Activated CD4-positive, alpha-beta T cell treated with anti-CD3 and anti-CD28 coated beads, Interleukin-10, Interleukin-2, amounts not matched to agents 100 ng/mL and 50 ng/mL, durations not matched to agents 16 hours and 8 hours (primary cell): ENCODE measurements at places on chromosomes 6 and 20.

- DNase-seq = no peak
Measured at GRCh38 chr6:169988769-169989550, 237.5 kb downstream of the ERMARD start.

GRCh38 chr6:15290962-15291704 is 45.3 kb downstream of the JARID2 start:
- no peak for DNase-seq

DNA sequence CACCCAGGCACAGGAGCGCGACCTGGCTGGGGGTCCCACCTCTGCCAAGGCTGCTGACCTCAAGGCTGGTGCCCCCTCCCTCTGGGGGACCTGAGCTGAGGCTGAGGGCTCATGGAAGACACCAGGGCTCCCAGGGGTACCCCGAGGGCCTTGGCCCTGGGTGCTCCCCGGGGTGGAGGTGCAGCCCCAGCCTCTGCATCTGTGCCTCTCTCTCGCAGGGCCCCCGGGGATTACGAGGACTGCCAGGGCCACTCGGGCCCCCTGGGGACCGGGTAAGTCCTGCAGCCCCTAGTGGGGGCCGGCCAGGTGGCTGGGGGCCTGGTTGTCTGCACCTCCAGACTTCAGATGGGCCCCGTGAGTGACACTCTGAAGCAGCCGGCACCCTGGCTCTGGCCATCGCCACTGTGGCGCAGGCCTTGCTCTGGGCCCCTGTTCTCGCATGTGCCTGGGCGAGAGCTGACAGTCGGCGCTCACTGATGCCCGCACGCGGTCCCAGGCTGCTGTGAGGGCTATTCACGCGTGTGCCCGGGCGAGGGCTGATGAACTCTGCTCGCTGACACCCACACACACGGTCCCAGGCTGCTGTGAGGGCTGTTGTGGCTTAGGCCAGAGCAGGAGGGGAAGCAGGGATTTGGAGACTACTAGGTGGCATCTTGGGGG is 9.3 kb downstream of the COL9A3 start:
- DNase-seq = no peak

- DNase-seq = no peak
Measured at GRCh38 chr6:36698196-36698595, 570 bp downstream of the RAB44 start.

DNA sequence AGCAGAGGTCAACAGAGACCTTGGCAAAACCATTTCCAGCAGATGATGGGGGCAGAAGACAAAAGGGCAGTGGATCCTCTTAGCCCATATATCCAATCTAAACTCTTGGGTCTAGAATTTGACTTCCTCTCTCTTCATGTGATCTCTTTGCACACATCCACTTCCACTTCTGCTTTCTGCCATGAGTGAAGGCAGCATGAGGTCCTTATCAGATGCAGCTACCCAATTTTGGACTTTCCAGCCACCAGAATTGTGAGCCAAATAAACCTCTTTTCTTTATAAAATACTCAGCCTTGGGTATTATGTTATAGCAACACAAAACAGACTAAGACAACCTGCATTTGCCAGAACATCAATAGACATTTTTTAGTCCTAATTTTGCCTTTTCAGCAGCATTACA is 191.6 kb downstream of the ADAT2 start:
- DNase-seq = no peak

DNA sequence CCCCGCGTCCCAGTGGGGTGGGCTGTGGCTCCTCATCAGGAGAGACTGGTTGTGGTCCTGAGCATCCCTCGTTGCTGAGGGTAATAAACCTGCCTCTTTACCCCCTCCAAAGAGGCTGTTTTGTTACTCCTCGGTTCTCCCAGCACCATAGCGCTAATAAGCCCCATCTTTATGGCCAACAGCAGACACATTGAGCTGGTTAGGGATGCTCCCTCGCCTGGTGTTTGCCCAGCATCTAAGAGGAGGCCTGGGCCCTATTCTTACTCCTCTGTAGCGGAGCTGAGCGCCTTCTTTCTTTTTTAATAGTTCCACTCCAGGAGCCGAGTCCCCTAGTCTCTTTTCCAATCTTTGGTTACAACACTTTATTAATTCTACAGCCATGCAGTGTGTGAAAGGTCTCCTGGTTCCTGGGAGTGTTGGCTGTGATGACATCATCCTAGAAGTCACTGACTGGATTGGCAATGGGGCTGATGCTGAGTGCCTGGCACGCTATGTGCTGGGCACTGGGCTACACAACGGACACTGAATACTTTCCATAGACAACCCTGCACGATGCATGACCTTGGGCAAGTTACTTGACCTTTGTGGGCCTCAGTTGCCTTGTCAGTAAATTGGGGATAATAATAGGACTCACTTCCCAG is 50.6 kb upstream of the CCDC167 start:
- no peak for DNase-seq

DNA sequence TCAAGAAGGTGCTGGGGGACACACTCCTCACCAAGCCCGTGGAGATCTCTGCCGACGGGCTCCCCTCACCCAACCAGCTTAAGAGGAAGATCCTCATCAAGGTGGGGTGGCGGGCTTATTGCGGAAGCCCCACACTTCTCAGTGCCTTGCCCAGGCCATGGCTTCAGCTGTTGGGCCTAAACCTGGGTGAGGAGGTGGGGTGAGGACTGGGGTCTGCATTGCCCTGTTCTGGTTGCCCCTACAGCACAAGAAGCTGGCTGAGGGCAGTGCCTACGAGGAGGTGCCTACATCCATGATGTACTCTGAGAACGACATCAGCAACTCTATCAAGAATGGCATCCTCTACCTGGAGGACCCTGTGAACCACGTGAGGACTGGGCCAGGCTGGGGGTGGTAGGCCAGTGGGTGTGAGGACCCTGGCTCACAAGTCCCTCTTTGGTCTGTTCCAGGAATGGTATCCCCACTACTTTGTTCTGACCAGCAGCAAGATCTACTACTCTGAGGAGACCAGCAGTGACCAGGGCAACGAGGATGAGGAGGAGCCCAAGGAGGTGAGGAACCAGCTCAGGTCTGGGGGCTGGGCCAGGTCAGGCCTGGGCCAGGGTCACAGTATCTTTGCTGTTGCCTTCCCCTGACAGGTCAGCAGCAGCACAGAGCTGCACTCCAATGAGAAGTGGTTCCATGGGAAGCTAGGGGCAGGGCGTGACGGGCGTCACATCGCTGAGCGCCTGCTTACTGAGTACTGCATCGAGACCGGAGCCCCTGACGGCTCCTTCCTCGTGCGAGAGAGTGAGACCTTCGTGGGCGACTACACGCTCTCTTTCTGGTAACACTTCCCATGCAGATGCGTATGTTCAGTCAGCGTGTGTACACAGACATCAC is 27.9 kb downstream of the PLCG1 start:
- no peak for DNase-seq

DNA sequence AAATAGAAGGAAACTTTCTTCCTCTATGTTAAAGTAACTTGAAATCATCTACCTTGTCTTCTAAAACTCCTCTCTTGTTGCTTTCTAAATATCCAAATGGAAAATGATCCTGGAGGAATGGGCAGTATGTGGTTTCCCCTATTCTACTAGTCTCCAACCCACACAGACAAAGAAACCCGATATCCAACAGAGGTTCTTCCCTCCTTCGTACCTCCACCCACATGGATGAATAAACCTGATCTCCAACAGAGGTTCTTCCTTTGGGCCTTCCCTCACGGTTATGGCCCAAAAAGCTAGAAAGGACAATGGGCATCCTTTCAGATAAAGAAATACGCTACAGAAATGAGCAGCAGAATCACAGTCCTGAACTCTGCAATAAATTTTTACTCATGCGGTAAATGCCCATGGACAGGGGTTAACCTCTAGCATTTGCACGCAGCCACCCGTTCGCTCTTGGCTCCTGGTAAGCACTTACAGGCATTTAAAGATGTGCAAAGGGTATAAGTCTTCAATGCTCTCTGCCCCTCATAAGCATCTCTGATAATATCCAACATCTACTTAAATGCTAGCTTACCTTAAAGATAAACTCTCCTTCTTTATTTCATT is 130.9 kb downstream of the GMPR start:
- DNase-seq = no peak

DNA sequence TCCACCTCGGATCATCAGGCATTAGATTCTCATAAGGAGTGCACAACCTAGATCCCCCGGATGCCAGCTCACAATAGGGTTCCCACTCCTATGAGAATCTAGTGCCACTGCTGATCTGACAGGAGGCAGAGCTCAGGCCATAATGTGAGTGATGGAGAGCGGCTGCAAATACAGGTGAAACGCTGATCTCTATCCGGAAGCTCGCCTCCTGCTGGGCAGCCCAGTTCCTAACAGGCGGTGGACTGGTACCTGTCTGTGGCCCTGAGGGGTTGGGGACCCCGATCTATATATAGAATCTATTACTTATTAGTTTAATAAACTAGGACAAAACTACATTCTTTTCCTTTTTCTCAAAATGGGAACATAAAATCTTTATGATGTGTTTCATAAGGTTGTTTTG is 741.9 kb downstream of the RFPL4B start:
- DNase-seq = no peak

GRCh38 chr20:25309395-25310267 is 61.7 kb downstream of the PYGB start:
- DNase-seq = peak; percentile 50

DNA sequence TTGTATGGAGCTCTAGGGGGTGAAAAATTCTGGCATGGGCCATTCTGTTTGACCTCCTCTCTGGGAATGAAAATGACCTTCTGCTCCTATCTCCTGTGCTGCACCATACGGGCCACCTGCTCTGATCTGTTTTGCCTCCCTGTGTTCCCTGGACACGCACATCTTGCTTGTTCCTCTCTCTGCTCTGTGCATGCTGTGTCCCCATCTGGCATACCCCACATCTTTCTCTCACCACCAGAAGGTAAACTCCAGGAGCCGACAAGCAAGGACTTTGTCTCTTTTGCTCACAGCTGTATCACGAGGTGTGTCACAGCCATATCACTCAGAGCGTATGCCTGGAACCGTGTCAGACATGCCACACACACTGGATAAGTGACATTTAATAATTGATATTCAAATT is 208.4 kb upstream of the DTNBP1 start:
- DNase-seq = no peak

DNA sequence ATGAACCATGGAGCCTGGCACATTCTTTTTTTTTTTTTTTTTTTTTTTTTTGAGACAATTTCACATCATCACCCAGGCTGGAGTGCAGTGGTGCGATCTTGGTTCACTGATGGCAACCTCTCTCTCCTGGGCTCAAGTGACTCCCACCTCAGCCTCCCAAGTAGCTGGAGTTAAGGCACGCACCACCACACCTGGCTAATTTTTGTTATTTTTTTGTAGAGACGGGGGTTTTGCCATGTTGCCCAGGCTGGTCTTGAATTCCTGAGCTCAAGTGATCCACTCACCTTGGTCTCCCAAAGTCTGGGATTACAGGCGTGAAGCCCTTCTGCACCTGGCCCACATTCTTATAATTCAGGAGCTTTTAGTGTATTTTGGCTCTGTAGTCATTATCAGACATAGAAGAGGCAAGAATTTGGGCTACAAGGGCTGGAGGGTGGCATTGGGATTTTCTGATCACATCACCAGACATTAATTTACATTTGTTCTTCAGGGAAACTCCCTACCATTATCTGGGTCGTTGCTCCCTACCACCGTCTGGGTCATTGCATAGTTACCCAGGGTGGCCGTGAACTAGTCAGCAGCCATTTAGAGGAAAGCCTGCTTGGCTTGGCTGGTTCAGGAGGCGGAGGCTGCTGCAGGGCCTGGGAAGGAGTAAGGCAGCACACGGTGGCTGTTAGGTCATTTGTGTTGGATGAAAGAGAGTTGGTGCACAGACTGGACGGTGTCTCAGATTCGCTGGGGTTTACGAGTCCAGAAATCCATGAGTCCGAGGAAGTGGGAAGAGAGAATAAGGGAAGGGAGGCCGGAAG is 17.6 kb downstream of the ARID1B start:
- DNase-seq = no peak

- no peak for DNase-seq
Measured at GRCh38 chr6:148405894-148406293, 63.3 kb downstream of the SASH1 start.

DNA sequence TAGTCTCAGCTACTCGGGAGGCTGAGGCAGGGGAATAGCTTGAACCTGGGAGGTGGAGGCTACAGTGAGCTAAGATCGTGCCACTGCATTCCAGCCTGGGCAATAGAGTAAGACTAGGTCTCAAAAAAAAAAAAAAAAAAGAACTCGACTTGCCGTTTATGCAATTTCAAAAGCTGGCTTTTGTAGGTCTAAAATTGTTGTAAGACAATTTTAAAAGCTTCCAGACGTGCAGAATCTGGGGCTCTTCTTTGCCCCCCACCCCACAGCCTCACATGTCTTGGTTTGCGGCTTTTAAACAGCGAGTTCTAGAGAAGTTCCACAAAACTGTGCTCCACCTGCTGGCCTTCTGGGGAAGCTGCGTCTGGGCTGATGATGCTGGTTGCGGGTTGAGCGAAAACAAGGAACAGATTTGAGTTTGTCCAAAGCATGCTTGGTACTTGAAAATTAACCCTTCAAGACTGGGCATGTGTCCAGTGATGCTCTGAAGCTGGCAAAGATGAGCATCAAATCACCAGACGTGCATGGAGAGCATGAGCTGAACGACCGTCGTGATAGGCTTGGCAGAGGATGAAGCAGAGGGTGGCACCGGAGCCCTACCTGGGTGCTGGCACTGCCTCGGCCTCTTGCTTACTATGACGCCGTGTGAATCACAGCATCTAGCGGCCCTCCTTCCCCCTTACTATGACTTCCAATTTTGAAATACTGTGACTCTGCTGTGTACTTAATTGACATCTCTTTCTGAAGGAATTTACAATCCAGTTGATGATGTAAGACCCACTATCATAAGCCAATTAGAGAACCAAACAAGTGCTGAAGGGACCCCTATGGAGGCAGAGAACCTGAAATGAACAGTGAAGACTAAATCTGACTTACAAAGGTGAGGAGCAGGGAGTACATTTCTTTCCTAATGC is 171.4 kb downstream of the GMPR start:
- DNase-seq = peak; percentile 55

GRCh38 chr6:170200458-170200891 is 90.4 kb downstream of the DLL1 start:
- DNase-seq = no peak

DNA sequence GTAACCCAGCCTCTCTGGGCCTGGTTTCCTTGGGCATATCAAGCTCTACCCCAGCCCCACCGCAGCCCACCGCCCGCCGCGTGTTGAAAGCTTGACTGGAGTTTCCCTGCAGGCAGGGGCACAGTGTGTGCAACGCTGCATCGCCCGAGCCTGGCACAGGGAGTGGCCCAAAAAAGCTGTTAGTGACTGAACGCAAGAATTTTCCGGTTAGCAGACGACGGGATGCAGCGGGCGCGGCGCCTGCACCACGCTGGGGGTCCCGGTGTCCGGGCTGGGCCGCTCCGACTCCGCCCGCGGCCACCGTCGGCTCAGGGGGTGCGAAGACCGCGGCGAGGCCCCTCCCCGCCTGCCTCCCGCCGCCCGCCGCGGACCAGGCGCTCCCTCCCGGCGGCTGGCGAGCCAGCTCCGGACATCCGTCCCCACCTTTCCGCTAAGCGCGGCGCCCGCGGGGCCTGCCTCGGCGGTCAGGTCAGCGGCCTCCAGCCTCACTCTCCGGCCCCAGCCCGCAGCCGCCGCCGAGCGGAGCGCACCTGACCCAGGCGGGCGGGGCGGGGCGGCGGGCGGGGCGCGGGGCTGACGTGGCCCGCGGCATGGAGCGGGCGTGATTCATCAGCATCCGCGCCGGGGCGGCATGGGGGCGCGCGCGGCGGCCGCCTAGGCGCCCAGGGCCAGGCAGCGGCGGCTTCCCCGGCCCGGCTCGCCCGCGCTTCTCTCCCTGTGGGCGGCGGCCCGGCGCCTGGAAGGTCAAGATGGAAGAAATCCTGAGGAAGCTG is at the start of gene ARFGEF3:
Gene ARFGEF3 (plus strand): TSS at position 602 of the 773 bp plus-strand sequence. CDS start 148 bp downstream, at position 750.
- peak; percentile 62 for DNase-seq
